Prostate gland (tissue), 2 donors: ENCODE measurements at places on chromosomes 6 and 20. TPM values are rescaled to one million over a fixed set of nuclear protein-coding genes. Genes with fewer than 3 reads are reported as not detected.
A peak's percentile ranks its signal among the peaks of the same experiment; 100 is the strongest.

- DNase-seq = no peak
Measured at GRCh38 chr6:78578430-78578829, 288.9 kb upstream of the IRAK1BP1 start.

GRCh38 chr6:44932651-44933091 is 395.5 kb upstream of the RUNX2 start:
- DNase-seq = no peak

Gene MTFR2
- 1.1 TPM for total RNA-seq

Gene ATP6V1G2
- 0.36 TPM for total RNA-seq

DNA sequence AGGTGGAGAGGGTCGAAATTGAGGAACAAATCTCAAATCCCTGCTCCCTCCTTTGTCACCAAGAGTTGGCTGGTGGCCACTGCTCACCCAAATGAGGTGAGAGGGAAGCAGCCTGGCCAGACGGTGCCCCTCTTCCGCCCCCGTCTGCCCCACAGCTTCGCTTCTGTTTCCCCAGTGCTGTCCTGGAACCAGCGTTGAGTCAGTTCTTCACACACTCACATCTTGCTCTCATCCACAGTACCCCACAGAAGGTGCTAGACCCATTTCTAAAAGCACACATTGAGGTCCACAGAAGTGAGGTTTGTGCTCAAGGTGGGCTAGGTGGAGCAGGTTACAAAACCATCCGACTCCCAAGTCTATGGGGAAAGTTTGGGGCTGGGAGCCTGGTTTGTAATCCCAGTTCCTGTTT is 3.8 kb downstream of the CEBPB start:
- DNase-seq = no peak

Gene C20orf204
- total RNA-seq = 0.64 TPM

DNA sequence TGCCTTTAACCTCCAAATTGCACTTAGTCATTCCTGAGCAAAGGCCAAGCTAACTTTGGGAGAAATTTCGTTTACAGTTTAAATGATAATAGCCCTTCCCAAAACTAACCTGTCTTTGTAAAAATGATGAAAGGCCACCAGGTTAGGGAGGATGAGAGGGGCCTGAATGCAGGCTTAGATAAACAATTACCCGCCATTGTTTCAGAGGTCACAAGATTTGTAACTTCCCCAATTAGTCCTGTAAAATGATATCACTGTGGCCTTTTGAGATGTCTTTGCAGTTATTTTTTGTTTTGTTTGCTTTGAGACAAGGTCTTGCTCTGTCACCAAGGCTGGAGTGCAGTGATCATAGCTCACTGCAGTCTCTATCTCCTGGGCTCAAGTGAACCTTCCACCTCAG is 26.3 kb downstream of the GNL1 start:
- no peak for DNase-seq

DNA sequence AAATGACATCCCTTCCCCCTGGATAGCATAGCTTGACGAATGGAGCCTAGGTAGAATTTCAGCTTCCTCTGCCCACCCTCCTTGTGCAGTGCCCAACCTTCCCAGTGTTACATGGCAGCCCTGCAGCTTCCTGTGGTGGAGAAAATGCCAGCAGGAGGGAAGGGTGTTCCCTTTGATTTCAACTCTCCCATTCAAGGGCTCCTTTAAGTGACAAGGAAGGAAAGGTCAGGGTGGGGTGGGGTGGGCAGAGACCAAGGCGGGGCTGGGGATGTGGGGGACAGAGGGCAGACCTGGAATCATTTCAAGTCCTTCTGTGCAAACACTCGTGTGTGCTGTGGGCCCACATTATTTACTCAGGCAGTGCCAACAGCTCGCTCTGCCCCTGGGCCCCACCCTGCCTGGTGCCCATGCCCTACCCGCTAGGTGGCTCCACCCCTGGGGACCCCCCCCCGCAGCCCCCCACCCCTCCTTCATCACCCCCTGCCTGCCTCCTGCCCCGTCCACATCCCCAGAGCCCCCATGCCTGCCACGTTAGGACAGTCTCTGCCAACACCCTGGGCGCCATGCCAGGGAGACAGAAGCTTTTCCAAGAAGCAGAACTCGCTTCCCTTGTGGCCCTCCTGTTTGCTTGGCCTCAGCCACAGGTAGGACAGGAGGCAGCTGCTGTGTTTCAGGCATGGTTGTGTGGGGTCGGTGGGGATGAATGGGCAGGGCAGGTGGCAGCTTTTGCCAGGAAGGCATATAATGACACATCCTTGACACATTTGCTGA is 9.4 kb downstream of the SPDEF start:
- peak; percentile 82 for DNase-seq

Gene TULP1
- total RNA-seq = 0.27 TPM

DNA sequence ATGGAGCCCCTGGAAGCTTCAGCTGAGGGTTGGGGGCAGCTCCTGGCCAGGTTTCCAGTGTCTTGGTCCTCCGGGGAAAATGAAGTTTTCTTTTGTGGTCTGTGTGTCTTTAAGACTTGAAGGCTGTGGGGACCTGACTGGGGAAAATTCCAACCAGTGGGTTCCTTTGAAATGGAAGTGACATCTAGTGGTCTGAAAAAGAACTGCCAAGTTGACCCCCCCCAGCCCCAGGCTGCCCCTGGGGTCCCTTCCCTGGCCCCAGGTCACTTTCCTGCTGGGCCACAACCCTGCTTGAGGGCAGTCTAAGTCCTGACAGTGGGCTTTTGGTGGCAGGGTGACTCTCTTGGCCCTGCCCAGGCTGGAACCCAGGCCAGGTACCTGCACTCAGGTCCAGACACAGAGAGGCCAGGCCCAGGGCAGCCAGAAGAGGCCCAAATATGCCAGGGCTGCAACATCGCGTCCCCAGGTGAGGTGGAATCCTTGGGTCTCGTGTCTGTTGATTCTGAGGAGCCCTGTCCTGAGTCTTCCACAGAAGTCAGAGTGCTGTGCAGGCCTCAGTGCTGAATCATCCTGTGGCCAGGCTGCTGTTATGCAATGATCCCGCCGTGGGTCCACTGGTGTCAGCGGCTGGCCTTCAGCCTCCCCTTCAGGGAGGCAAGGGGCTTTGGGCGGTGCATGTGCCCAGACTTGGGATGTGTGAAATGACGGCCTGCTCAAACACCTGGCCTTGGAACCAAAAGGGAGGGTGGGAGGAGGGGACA is 68.4 kb downstream of the VEGFA start:
- no peak for DNase-seq

Gene TSBP1
- not detected for total RNA-seq

Gene XKR7
- total RNA-seq = not detected

GRCh38 chr6:66926060-66926459 is 1219.0 kb upstream of the EYS start:
- DNase-seq = no peak

GRCh38 chr20:37983286-37983685 is 50.0 kb downstream of the TTI1 start:
- no peak for DNase-seq

Gene MMP24
- 1.7 TPM for total RNA-seq

DNA sequence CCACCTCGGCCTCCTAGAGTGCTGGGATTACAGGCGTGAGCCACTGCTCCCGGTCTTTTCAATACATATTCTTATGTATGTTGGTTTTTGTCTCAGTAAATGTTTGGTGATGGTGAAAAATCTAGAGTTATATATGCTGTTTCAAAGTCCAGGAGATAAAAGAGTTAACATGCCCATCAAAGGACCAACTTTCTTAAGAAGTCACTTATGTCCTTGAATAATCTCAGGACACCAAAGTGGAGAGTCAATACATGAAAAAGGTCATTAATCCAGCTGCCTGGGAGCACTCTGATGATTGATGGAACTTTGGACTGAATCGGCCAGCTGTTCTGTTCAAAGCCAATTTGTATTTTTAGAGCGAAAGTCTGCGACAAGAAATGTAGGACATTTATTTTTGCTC is 59.8 kb upstream of the HDAC2 start:
- DNase-seq = no peak

GRCh38 chr20:44849703-44850102 is 35.8 kb upstream of the YWHAB start:
- no peak for DNase-seq

Gene STMND1
- not detected for total RNA-seq

DNA sequence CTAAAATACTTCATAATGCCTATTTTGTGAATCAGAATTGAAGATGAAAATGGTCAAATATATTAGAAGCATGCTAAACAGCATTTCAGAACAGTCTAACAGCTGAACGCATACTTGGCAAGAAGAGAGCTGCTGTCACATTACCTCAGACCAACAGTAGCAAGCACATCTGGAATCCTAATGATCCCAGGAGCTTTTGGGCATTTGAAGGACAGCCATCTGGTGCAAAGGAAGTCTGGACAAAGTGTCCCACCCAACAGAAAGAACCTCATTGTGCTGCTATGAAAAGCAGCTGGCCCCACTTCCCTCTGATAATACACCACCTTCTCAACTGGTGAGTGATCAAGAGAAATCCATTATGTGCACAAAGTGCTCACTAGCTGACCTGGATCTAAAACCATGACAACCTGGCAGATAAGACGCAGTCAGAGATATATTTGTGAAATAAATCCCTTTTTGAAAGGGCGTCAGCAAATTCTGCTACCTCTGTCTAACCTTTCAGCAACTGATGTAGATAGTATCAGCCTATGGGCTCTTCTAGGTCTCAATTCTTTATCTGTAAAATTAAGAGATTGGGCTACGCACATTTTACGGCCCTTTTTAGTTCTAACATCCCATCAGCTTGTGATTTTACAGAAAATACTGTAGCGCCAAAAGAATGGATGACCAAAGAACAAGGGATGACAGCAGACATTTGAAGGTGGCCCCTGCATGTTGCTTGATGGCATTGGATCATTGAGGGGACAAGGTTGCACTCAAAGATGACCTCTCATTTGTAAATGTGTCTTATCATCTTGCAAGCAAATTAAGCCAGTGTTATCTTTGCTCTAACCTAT is 78.7 kb downstream of the SGK1 start:
- DNase-seq = no peak

Gene FABP7
- total RNA-seq = not detected

- DNase-seq = no peak
Measured at GRCh38 chr6:160934157-160934556, 57.4 kb upstream of the MAP3K4 start.

DNA sequence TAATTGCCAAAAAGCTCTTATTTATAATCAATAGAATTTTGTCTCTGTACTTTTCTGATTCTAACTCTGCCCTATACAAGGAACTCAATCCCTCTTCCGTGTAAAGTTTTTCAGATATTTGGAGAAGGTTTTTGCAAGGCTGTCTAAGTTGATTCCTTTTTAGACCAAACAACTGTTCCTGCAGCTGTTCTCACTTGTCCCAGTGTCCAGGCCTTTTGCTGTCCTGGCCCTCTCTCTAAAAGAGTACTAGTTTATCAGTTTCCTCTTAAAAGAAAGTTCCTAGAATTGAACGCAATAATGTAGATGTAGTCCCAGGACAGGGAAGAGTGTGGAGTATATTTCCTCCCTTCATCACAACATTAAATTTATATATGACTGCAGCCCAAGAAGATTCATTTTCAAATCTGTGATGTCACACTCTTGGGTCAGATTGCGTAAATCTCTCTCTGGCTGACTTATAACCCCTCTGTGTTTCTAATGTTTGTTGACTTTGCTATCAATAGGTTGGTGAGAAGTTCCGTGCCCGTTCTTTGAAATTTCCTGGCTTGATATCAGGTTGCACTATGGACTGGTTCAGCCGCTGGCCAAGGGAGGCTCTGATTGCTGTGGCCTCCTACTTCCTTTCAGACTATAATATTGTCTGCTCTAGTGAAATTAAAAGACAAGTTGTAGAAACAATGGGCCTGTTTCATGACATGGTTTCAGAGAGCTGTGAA is 139.4 kb upstream of the GLP1R start:
- DNase-seq = no peak

Gene GPR63
- total RNA-seq = 3.4 TPM

Gene EEF1E1
- total RNA-seq = 23.1 TPM

DNA sequence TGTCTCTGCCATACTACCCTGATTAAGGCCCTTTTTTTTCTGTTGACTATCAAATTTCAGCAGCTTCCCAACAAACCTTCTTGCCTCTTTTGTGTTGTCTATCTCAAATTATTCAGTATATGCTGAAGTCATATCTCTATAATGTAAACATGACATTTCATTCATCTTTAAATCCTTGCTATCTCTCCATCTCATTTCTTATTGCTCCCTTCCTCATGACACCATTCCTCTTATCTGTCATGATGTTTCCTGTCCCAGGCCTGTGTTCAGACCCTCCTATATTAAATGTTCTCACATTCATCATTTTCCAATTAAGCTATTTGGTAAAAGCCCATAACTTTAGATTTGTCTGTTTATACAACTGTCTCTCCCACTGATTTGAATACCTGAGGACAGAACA is 482.6 kb downstream of the EPM2A start:
- no peak for DNase-seq

- DNase-seq = no peak
Measured at GRCh38 chr6:135910790-135911618, 59.5 kb downstream of the PDE7B start.

Gene SLC16A10
- total RNA-seq = 11.5 TPM

- DNase-seq = no peak
Measured at GRCh38 chr6:3405182-3405518, 51.7 kb downstream of the SLC22A23 start.

Gene RAMACL
- total RNA-seq = 1.1 TPM

Gene HSPA1L
- total RNA-seq = 1.5 TPM

- DNase-seq = no peak
Measured at GRCh38 chr6:32792901-32793435, 23.8 kb downstream of the HLA-DOB start.

DNA sequence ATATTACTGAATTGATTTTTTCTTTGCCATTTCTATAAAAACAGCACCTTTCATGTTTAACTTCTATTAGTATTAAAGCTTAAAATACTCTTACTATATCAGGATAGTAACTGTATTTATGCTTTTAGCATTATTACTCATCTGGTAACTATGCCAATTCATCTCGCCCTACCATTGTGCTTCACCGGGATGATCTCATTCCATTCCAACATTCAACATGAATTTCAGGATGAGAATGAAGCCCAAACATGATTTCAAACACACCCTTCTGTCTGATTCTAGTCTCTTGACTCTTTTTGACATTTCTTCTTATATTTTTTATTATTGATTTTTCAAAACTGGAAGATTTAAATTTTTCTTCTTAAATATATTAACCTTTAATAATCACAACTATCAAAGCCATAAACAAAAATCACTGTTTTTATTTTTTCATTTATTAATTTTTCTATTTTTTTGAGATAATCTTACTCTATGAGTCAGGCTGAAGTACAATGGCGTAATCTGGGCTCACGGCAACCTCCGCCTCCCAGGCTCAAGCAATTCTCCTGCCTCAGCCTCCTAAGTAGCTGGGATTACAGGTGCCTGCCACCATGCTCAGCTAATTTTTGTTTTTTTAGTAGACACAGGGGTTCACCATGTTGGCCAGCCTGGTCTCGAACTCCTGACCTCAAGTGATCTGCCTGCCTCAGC is 46.7 kb downstream of the GJA1 start:
- DNase-seq = no peak

- no peak for DNase-seq
Measured at GRCh38 chr20:237489-237888, 10.4 kb downstream of the DEFB129 start.

- DNase-seq = no peak
Measured at GRCh38 chr6:98634569-98634968, 199.8 kb upstream of the POU3F2 start.

Gene SNRPB
- 294 TPM for total RNA-seq
